ENCODE measurements at places on chromosomes 7 and 10.

DNA sequence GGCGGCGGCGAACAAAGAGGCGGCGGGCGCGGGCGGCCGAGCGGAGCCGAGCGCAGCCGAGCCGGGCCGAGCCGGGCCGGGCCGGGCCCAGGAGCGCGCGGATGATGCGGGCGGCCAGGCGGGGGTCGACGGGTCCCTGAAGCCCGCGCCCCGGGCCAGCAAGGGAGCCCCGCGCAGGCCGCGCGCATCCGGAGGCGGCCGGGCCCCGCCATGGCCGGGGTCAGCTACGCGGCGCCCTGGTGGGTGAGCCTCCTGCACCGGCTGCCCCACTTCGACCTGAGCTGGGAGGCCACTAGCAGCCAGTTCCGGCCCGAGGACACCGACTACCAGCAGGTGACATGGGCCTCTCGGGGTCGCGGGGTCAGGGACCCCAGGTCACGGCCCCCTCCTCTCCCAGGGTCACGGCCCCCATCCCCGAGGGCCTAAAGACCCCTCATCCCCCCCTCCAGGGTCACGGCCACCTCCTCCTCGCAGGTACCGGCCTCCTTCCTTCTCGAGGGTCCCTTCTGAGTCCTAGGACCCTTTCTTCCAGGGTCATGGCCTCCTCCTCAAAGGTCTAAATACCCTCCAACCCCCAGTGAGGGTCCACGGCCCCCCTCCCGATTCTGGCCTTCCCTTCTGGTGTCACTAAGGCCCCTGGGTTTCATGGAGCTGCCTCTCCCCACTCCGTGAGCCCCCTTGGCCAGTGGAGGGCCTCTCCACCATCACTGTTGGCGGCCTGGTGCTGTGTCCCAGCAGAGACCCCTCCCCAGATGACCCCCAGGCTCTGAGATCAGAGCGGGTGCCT is at the start of gene TTYH3:
Gene TTYH3, plus strand, starts transcription at position 41 of the 787 bp plus-strand sequence. Its CDS starts 170 bp downstream, at position 211.
- DNase-seq, result peak; percentile 21

DNA sequence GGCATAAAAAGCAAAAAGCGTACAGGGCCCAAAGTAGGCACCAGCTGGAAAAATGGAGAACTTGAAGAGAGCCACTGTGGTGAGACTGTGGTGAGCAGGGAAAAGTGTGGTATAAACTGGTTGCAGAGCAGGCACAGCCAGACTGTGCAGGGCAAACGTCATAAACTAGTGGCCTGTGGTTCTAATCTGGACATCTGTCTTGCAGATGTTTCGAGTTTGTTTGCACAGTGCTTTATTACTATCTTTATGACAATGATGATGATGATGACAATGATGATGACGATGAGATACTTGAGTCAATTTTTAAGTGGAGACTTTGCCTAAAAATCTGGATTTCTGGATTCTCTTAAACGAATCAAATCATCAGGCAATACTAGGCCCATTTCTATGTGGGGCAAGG is 45.7 kb downstream of the SEMA3C start:
- no peak for DNase-seq

DNA sequence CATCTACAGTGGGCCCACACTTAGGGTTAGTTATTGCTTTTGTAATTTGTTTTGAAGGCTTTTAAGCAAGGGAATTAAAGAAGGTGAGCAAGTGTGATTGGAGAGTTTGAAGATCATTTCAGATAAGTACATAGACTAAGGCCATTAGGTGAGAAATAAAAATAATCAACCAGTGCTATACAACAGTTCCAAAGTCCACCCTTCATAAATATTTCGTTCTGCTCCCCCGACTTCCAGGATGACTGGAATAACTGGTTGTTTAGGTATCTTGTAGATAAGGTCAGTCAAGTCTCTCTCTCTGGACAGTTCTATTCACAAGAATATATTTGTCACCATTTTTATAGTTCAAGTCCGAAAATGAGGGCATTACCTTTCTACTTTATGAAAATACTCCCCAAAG is 98.0 kb upstream of the MBL2 start:
- no peak for DNase-seq

- no peak for DNase-seq
Measured at GRCh38 chr10:88672041-88672440, 7.8 kb downstream of the LIPF start.

- DNase-seq, result peak; percentile 47
Measured at GRCh38 chr7:129169171-129169671, 19.2 kb upstream of the SMO start.

DNA sequence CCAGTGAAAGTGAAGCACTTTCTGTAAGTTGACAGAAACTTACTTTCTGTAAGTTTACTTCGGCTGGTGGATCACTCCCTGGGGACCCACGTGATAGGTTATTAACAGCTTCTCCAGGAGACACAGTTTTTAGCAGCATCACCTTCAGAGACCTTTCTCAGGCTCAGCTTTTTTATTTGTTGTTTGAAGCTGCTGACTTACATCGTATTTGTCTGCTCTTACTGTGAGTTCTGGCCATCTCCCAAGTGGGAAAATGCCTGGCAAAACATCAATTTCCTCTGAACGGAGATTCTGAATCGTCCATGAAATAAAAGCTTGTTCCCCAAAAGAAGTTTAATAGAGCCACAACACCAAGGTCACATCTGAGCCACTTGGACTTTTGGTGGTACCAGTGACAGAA is 178.7 kb upstream of the PODXL start:
- no peak for DNase-seq

- DNase-seq, result no peak
Measured at GRCh38 chr10:59126261-59126660, 50.2 kb upstream of the PHYHIPL start.

DNA sequence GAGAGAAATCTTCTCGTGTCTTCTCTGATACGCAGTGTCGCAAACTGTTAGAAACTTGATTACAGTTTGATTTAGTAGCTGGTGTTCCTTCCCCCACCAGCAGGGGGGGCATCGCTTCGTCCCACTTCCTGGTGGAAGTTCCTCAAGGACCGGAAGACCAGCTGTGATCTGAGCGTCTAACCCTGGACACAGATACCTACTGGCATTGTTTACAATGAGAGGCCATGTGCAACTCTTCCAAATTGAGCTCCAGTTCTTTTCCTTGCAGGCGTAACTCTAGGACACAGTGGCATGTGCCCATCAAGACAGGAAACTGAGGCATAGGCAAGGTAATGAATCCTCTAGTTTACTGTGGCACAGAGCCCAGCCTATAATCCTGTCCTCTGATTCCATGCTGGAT is 219.0 kb downstream of the CCDC3 start:
- peak; percentile 32 for DNase-seq

DNA sequence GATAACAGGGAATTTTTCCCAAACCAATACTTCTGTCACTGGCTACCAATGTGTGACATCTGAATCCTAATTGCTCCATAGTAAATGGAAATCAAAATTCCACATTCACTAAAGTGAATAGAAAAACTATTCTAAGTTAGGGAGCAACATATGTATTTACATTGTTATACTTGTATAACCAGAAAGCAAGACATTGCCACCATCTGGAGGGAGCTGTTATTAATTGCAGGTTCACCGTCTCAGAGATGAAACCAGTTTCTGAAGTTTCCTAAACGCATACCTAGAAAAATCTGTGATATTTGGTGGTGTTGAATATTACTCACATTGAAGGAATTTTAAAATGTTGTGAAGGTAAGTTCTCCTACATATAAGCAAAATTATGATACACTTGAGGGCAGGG is 390.1 kb downstream of the NXPH1 start:
- DNase-seq, result no peak

- no peak for DNase-seq
Measured at GRCh38 chr10:124735491-124736286, 8.5 kb downstream of the FAM53B start.

- DNase-seq, result no peak
Measured at GRCh38 chr7:18338910-18339523, 156.5 kb upstream of the HDAC9 start.

DNA sequence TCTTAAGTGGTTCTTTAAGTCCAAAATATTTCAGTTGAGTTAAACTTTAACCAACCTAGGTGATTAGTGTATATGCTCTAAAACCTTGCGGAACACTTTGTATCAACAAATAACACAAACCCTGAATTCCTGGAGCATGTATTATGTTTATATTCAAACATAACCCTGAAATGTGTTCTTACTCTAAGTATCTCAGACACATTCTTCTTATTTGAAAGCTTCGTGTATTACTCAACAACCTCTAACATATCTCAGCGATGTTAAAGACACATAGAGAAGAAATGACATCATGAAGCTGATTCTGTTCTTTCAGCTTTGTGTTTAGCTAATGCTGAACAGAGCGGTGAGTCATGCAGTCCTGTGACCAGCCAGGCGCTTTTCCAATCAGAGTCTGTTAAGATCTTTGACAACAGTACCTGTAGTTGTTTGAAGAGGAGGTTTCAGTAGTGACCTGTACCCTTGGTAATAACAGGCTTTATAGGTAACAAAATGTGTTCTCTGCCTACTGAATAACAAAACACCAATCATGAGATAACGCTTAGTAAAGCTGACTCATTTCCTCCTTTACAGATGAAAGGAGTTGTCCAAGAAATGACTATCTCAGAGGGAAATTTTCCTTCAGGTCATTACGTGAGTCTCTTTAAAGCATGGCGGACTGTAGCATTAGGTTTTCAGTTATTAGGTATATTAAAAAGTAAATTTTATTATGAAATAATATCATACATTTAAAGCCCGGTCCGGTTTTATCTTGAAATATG is 67.3 kb upstream of the KLF6 start:
- DNase-seq, result peak; percentile 26

DNA sequence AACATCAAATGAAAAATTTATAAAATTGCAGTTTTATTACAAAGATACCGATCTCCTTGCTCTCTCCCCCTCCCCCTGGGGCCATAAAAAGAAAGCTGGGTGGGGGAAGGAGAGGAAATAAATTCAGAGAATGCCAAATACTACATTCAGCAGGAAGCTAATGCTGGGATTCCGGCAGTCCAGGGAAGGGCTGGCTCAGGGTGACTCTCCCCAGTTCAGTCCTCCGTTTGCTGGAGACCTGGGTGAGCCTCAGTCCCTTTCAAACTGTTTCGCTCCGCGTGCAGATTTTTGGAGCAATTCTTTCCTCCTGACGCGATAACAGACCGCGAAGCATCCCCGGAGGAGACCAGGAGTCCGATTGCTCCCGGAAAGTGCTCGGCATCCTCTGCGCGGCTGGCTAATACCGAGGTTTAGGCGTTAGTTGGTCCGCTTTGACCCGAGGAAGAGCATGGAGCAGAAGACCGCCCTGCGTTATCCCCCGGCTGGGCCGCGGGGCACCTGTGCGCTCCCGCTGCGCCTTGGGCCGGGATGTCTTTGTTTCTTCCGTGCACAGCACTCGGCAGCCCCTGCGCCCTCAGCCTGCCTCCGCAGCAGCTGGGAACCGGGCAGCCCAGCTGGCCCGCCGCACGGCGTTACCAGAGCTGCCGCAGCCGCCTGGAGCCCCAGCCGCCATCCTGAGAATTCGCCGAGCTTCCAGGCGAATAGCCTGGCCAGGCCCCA is 3.9 kb upstream of the HOXA2 start:
- no peak for DNase-seq

GRCh38 chr7:78149787-78150186 is 351.2 kb downstream of the PHTF2 start:
- DNase-seq, result no peak

- no peak for DNase-seq
Measured at GRCh38 chr10:128000471-128001362, 93.8 kb downstream of the PTPRE start.

GRCh38 chr10:12643279-12643678 is 293.9 kb downstream of the CAMK1D start:
- no peak for DNase-seq

GRCh38 chr7:7333610-7334009 is 151.3 kb downstream of the C1GALT1 start:
- no peak for DNase-seq

GRCh38 chr7:139573871-139574270 is 50.4 kb downstream of the CLEC2L start:
- no peak for DNase-seq

DNA sequence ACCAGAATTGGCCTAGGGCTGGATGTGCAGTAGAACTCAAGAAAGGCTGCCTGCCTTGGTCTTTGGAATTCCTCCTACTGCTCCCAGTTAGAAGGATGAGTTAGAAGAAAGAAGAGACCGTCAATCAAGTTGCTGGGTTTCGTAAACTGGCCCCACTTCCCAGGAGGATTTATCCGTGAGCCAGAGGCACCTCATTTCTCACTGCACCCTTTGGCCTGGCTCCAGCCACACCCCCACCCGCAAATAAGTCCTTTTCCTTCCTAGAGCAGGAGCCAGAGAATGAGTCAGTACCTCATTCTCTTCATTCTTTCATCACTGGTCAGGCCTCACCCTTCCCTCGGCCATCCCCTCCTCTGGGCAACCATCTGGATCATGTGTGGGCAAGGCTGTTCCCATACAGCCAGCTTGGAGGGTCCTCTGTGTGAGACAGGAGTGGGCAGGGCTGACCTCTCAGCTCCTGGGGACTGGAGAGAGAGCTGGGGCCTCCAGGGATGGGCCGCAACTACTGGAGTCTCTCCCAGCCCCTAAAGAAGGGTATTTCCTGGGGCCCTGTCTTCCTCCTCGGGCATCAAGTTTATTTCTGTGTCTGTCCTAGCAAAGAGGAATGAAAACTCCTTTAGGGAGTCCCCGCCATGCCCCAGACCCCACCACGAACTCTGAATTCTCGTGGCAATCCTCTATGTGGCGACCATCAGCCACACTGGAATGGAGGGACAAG is 87.2 kb upstream of the DUSP5 start:
- DNase-seq, result no peak

GRCh38 chr10:86579883-86580520 is 58.4 kb upstream of the WAPL start:
- no peak for DNase-seq

DNA sequence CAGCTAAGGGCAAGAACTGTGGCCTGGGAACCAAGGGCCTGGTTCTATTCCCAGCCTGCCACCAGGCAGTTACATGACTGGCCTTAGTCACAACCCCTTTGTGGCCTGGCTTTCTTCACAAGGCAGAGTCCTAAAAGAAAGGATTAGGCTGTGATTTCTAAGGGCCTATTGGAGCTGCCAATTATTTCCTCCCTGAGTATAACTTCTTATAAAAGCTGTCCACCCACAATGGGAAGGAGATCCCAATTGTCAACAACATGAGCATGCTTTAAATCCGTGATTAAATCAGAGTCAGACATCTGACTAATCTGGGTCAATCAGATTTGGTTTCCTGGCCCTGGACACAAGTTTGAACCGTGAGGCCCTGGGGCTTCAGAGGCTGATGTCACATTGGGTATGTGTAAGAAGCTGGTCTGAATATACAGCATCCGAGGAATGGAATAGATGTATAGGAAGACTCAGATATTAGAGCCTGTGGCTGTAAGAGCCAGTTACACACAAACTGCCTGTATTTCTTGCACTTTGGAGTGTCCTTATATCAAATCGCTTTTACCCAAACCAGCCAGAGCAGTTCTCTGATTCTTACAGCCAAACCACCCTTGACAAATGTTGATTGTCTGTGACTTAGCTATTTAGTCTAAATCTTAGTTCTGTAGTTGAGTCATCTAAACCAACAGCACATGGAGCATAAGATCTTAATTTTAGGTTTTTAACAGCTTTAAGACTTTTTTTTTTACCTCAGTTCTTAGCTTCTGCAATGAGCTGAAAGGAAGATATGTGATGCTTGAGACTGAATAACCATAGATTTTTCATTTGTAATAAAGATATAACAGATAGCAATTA is 61.3 kb downstream of the ABCB4 start:
- no peak for DNase-seq
